ENCODE measurements at places on chromosomes 3 and 15.
A peak's percentile ranks its signal among the peaks of the same experiment; 100 is the strongest.

DNA sequence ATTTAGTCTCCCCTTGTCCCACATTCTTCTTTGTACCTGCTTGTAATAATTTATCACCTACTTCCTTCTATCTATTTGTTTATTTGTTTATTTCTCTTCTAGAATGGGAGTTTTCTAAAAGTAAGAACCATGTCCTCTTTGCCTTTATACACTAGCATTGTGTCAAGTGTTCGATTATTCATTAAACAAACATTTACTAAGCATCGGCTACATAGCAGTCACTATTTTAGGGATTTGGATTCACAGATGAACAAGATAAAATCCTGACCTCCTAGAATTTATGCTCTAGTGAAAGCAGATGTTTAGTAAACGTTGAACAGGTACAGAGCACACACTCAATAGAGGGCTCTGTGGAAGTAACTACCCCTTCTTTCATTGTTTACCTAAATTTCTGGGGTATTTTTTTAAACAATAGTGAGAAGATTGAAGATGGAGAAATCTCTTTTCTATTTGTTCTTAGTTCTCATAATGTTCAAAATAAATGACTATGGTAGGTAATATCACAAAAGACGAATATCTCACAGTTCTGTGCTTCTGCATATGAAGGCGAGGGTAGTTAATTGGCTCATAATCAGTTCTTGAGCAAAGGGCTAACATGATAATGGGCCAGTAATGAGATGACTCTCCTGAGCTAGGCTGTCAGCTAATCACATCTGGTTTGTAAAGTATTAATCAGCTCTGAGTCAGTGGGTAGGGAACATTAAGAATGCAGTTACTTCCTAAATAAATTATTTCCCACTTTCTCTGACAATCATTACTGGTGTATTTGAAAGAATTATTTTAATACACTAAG lies 111.9 kb downstream of the SLC9A9 start:
- DNase-seq, result no peak

GRCh38 chr3:62287392-62287927 lies 85.9 kb downstream of the FEZF2 start:
- DNase-seq, result no peak

DNA sequence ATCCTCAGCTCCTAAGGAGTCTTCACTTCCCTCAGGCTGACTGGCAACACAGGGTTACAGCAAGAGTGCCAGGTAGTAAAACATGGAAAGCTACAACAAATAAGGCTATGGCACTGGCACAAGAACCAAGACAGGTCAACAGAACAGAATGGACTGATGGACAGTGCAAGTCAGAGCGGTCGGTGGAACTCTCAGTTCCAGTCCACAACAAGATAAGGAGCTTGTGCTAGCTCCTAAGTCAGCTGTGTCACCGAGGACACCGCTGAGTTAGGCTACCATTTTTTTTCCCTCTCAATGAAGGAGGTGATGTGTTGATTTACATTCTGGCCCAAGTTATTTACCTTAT lies 55.9 kb upstream of the LIMD1 start:
- no peak for DNase-seq

DNA sequence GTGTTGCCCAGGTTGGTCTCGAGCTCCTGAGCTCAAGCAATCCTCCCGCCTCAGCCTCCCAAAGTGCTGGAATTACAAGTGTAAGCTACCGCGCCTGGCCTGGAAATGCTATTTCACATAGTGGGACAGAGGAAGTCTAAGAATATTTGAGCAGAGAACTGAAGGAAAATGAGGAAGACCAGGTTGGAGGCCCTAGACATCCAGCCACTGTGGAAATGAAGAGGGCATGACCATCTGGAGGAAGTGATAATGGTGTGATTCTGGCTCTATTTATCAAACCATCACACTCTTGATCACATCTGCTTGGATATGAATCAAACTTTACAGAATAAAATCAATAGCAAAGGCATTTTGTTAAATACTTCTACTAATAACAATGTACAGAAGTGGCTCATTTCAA lies 65.9 kb upstream of the ARHGEF3 start:
- DNase-seq, result no peak

DNA sequence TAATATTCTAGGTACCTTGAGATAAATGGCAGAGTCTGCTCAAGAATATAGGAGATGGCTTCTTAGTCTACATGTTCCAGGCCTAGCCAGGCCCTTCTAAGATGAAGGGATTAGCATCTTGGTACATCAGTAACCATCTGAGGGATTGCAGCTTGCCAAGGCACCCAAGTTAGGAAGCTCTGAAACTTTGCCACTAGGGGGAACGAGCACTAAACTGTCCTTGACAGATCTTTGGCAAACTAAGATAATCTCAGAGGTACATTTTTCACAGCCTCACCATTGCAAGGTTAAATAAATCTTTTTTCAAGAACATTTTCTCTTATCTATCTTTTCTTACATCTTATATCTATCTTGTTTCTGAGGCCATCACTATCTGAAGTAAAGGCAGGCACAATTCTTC lies 351.2 kb downstream of the RAP2B start:
- no peak for DNase-seq

DNA sequence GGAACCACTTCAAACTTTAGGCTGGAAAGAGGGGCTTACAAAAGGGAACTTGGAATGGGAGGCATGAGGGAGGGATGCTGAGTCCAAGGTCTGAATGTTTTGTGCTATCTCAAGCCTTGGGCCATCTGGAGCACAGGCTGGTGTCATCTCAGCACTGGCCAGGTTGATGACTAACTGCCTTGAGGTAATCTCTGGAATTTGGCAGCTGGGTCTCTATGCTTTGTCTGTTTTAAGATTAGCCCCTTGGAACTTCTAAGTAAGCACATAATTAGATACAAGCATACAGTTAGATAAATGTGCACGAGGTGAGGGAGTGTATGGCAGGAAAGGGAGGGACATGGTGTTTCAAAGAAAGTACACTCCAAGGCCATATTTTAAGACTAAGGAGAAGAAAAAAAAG lies 252.4 kb upstream of the CCDC54 start:
- no peak for DNase-seq

GRCh38 chr3:177262396-177262795 lies 65.1 kb upstream of the TBL1XR1 start:
- no peak for DNase-seq

GRCh38 chr15:92068121-92068520 lies 214.6 kb downstream of the SLCO3A1 start:
- no peak for DNase-seq

- no peak for DNase-seq
Observed at GRCh38 chr15:59711451-59712243, 22.5 kb upstream of the BNIP2 start.

- no peak for DNase-seq
Observed at GRCh38 chr15:38084289-38084688, 149.8 kb downstream of the TMCO5A start.

DNA sequence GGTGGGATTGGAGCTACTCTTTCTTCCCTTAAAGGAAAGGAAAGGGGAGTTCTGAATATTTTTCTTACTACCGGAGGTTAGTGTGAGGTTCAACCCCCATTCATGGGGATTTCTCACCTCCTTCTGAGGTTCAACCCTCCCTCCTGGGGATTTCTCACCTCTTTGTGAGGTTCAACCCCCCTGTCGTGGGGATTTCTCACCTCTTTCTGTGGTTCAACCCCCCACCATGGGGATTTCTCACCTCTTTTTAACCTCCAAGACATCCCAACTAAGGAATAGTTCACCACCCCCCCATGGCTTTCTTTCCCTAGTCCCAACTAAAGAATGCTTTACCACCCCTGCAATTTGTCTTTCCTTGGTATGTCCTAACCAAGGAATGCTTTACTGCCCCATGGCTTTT lies 520.3 kb downstream of the EDEM1 start:
- no peak for DNase-seq

DNA sequence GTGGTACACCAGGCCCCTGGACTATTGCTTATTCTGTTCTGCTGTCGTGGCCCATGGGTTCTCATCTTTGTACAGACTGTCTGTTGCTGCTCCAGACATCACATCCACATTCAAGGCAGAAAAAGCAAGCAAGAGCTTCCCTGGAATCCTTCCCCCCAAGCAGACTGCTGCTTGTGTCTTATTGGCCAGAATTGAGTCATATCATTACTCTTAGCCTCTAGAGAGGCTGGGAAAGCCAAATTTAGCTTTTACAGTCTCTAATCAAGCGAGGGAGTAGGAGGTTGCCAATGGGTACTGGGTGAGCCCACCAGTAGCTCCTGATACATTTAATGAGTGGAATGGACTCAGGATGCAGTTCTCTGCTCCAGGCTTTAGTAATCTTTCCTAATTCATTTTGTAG lies 39.4 kb downstream of the RAB6B start:
- DNase-seq, result no peak

DNA sequence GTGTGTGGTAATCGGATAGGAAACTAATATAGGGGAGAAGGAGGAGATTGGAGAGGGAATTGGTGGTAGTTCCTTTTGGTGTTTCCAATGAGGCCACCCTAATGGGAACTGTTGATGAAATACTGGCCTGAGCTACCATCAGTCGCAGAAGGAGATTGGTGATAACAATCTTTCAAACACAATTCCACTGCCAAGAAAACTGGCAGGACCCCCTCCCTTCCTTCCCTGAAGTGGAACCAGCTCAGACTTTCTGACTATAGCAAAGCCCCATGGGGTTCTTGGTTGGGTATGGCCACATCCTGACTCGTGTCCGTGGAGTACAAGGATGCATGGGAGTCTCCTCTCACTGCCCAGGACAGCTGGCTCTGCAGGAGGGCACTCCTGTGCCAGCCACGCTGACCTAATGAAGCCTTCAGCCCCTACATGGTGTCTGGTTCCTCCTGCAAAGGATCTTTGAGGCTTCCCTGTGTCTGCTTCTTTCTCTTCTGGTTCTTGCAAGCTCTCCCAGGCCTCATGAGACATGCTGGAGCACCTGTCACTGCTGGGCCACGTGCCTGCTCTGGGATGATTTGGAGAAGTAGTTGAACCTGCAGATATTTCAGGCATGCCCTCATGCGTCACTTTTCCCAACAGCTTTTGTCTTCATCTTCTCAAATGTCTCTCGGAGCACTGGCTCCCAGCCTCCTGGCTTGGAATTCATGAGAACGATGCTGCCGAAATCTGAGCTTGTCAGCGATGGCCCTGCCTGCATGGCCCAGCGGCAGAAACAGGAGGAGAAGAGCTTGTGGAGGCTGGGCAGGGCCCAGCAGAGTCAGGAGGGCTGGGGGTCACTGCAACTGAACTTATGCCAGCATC lies 90.0 kb upstream of the ADPGK start:
- DNase-seq, result no peak

DNA sequence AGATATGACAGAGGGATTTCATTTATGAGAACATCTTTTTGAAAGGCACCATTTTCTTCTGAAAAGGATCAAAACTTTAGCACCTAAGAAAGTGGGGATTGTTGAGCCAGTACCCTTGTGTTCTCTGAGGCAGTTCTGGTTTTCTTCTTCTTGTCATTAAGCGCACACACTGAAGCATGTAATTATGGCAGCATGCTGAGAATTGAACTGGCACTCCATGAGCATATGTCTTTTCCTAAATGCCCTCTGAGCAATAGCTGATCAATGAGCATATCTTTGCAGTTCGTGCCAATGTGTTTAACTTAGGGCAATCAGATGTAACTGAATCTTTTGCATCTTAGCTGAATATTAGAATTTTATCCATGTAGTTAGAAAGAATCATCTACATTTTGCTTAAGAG lies 53.9 kb upstream of the VGLL3 start:
- DNase-seq, result no peak

- no peak for DNase-seq
Observed at GRCh38 chr3:114698146-114699105, 404.6 kb downstream of the TIGIT start.

GRCh38 chr3:65851827-65852226 lies 186.9 kb downstream of the MAGI1 start:
- DNase-seq, result peak; percentile 60

- no peak for DNase-seq
Observed at GRCh38 chr3:184749168-184749744, 37.4 kb upstream of the MAGEF1 start.

All from non-pigmented ciliary epithelial cell (primary cell).